ENCODE measurements at places on chromosomes 11 and 22.

DNA sequence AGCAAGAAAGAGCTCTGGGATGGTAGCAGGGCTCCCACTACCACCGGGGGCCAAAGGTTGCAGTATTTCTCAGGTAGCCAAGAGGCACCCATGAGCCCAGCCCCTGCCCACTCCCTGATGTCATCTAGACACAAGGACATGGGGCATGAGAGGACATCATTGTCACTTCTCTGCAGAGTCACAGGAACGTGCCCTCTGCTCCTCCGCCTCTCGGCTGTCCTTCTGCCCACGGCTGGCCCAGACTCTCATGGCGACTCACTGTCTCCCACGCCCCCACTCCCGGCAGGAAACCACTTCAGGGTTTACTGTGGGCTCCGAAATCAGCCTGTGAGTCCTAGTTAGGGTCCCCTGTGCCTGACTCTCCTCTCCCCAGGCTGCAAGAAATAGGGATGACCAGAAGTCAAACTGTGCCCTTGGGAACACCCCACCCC, 1.8 kb upstream of the GAL start:
- no peak for DNase-seq

- DNase-seq, result no peak
Measured at GRCh38 chr11:87490671-87491070, 452.9 kb downstream of the TMEM135 start.

DNA sequence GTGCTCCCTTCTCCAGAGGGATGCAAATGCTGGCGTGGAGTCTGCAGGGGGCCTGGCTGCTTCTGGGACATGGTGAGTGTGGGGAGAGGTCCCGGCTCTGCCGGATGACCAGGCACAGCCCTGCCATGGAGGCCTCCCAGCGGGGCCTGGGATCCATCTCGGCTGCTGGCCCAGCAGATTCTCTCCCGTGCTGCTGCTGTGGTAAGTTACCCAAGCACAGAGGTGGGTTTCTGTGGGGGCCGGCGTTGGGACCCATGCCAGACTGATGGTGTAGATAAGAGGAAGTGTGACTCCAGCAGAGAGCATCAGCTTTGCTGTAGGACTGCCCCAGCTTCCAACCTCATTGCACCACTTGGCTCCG, 147.5 kb upstream of the B3GAT1 start:
- no peak for DNase-seq

GRCh38 chr11:34624069-34624468, 3.2 kb downstream of the EHF start:
- no peak for DNase-seq

- no peak for DNase-seq
Measured at GRCh38 chr11:20407344-20407743, 19.8 kb downstream of the PRMT3 start.

DNA sequence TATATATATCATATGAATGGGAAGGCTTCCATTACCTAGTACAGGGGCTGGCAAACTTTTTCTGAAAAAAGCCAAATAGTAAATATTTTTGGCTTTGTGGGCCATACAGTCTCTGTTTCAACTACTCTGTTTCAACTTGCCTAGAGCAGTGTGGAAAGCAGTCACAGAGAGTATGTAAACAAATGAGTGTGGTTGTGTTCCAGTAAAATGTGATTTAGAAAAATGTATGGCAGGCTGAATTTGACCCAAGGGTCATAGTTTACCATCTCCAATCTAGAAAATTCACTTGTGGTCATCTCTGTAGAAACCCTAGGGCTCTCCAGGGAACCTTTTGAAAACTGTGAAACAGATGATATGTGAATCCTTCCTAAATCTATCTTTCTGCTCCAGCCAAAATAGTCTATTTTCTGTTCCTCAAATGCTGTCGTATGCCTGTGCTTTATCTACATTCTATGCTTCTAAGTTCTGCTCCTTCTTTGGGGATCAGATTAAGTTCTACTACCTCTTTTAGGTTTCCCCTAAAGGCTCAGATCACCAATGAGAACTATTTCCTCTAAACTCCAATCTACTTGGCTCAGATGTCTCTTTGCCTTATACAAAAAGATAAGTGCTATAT, 356.2 kb downstream of the METTL15 start:
- no peak for DNase-seq

DNA sequence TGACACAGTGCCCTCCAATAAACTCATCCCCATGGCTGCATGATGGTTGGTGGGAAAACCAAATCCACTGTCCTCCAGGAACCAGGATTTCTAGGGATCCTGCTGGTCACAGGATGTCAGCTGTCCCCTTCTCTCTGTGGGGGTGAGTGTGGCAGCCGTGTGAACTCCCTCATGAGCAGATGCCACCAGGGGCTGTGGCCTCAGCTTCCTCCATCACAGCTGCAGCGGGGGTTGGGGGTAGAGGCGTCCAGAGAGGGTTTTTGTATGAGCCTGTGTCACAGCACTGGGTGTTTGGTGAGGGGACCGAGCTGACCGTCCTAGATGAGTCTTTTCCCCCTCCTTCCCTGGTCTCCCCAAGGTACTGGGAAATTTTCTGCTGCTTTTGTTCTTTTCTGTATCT, 26.4 kb downstream of the IGLL5 start:
- no peak for DNase-seq

DNA sequence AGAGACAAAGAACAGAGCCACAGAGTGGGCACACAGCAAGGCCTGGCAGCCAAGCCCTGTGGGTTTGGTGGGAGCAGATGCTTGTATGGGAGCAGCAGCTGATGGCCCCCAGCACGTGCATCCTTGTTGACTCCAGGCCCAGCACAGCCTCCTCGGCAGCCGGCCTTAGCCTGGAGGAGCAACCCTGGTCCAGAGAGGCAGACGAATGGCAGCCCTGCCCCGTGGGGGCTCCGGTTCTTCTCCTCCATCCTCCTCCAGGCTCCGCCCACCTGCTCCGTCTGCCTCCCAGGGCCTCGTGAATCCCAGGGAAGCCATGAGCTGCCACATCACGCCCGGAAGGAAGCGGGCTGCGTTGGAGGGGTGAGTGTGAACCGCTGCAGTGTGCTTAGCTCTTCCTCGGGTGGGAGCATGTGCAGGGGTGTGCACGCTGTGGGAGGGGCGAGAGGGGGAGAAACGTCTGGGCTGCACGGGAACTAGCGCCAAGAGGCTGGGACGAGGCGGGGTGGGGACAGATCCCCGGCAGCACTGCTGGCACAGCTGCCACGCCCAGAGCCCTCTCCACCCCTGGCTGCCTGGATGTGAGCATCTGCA, 36.3 kb upstream of the JAM3 start:
- no peak for DNase-seq

- no peak for DNase-seq
Measured at GRCh38 chr11:35173011-35173511, 34.1 kb downstream of the CD44 start.

DNA sequence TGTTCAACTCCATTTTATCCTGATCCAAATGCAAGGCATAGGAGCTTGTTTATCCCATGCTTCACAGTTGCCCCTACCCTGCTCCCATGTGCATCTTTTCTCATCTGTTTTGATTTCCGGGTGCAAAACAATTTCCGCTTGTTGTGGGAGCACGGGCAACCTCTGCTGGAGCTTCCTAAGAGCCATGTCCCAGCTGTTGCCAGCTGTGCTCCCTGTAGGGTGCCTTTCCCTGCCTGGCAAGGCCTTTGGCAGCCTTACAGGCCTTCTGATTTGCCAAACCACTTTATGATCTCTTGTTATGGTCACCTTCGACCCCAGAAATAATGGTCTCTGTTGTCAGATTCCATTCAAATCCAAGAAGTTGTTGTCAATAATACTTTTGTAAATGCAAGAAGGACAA, 1038.5 kb downstream of the OPCML start:
- DNase-seq, result no peak

- DNase-seq, result no peak
Measured at GRCh38 chr11:40032331-40032730, 1427.1 kb downstream of the LRRC4C start.
